ENCODE measurements at places on chromosomes 7 and 10. TPM values are rescaled to one million over a fixed set of nuclear protein-coding genes. Genes with fewer than 3 reads are reported as not detected.

DNA sequence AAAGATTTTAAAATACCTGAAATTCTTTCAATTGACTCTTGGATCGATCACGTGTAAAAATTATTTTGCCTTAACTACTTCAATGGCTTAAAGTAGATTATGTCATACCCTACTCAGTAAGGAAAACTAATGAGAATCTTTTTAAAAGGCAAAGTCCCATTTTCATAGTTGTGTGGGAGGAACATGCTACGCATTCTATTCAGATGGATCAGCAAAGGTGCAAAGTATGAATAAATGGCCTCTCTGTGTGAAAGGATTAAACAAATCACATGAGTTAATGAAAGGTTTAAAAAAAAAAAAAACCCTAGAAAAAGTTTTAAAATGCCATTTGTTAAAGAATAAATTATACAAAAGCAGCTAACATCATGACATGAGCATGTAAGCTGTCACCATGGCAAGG lies 77.1 kb downstream of the ENO4 start:
- DNase-seq: no peak

The AOAH gene
- total RNA-seq: 29.3 TPM

DNA sequence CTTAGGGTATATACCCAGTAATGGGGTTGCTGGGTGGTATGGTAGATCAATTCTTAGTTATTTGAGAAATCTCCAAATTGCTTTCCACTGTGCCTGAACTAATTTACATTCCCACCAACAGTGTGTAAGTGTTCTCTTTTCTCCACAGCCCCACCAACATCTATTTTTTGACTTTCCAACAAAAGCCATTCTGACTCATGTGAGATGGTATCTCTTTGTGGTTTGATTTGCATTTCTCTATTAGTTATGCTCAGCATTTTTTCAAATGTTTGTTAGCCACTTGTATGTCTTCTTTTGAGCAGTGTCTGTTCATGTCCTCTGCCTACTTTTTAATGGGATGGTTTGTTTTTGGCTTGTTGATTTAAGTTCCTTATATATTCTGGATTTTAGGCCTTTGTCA lies 66.4 kb downstream of the MGAM2 start:
- DNase-seq: no peak

The CYP17A1 gene
- total RNA-seq: not detected

The PLAU gene
- 149 TPM for total RNA-seq

The SND1 gene
- total RNA-seq: 157 TPM

- DNase-seq: no peak
Measured at GRCh38 chr7:1936531-1937251, 266.6 kb downstream of the ELFN1 start.

The LGI1 gene
- total RNA-seq: 0.08 TPM

Measured in H4 (cell line).